Large intestine (tissue), 12 donors: ENCODE measurements at places on chromosomes 2 and 18.

GRCh38 chr2:177692783-177693269, 300.3 kb downstream of the AGPS start:
- DNase-seq = no peak

DNA sequence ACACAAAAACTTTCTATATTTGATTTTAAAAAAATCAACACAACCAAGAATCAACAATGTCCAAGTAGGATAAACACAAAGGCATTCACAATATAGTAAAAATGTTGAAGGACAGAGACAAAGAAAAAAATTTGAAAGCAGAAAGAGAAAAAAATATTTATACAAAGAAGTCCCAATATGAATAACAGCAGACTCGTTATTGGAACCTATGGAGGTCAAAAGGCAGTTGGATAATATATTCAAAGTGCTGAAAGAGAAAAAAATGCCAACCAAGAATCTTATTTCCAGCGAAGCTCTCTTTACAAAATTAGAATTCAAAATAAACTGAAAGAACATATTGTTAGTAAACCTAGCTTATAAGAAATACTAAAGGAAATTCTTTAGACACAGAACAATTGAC, 859.5 kb downstream of the LRP1B start:
- DNase-seq = no peak

GRCh38 chr18:45745817-45746461, 22.0 kb downstream of the SLC14A1 start:
- DNase-seq = peak; percentile 61

GRCh38 chr18:3520230-3521085, 70.5 kb downstream of the TGIF1 start:
- DNase-seq = no peak

DNA sequence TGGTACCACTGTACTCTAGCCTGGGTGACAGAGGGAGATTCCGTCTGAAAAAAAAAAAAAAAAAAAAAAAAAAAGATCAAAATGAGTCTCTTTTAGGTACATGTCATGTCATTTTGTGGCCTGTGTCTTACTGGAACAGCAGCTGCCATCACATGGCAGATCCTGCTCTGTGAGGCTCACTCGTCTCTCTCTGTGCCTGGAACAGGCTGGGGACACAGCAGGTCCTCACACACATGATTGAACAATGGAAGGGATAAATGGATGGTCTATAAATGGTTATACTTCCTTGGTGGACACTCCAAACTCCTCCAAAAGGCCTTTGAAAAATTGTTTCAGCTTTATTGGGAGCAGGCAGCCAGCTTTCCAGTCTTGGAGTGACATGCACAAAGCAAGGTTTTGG, 236.2 kb upstream of the COPS8 start:
- DNase-seq = no peak

- no peak for DNase-seq
Measured at GRCh38 chr2:207338610-207339009, 172.9 kb upstream of the KLF7 start.
